Stimulated activated memory B cell treated with anti-CD40 and anti-IgM and Interleukin-4, amounts not matched to agents 10 μg/mL and 1 μg/mL and 100 μg/mL, for 72 hours (primary cell): ENCODE measurements at places on chromosomes 7 and 10.

GRCh38 chr7:19106241-19107080 is 11.0 kb downstream of the TWIST1 start:
- no peak for ATAC-seq

DNA sequence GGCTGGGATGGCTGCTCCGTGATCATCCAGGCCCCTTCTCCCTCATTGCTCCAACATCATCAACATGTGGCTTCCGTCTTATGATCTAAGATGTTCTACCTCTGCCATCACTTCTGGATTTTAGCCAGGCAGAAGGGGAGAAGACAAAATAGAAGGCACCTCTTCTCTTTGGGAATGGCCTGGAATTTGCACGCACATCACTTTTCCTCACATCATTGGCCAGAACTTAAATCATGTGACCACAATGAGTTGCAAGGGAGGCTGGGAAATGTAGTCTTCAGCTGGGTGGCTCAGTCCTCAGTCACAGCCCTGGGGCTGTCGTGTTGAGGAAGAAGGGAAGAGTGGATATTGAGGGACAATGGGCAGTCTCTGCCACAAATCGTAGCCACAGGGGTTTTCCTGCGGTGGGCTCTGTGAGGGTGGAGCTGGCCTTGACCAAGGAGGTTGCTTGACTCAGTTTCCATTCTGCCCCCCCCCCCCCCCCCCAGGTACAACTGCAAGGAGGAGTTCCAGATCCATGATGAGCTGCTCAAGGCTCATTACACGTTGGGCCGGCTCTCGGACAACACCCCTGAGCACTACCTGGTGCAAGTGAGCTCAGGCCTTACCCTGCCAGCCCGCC is 50.3 kb downstream of the PALD1 start:
- no peak for ATAC-seq

DNA sequence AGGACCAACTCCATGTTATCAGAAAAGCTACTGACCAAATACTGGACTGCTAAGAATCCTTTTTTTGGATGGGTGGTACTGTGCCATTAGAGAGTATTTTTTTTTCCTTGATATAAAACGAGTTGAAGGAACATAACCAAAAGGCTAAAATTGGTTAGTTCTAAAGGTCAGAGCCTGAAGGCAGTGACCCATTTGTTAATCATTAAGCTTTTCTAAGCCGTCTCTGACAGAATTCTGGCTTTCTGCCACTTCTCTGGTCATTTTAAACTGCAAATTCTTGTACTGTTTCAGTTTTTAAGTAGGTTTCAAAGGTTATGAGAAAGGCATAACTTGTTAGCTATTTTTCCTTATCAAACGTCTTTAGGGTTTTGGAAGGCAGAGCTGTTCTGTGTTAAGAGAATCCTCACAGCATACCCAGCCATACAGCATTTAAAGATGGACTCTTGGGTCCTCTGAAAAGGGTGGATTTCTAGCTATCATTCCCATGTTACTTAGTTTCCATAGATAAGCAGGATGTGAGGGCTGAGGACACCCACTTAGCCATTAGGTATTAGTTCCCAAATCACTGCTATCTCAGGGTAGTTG is 196.8 kb downstream of the RNLS start:
- peak; percentile 52 for ATAC-seq

- ATAC-seq, result no peak
Measured at GRCh38 chr7:47264021-47264651, 317.8 kb downstream of the TNS3 start.

- no peak for ATAC-seq
Measured at GRCh38 chr7:18191341-18191740, 163.7 kb upstream of the PRPS1L1 start.

DNA sequence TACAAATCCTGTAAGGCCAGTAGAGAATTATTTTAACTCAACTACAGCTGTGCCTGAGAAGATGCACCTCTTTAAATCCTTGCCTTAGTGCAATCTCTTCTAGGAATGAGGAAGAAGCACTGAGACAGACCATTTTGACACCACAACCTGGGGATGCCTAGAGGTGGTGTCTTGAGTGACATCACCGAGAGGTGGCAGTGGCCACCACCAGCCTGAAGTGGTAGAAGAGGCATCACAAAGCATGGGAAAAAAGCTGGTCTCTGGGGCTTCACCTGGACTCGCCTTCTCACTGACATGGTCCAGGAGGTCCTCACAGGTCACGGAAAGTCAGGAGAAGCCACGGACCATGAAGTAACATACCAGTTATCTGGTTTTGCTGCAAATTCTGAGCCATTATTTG is 99.2 kb upstream of the PDLIM1 start:
- ATAC-seq, result no peak

DNA sequence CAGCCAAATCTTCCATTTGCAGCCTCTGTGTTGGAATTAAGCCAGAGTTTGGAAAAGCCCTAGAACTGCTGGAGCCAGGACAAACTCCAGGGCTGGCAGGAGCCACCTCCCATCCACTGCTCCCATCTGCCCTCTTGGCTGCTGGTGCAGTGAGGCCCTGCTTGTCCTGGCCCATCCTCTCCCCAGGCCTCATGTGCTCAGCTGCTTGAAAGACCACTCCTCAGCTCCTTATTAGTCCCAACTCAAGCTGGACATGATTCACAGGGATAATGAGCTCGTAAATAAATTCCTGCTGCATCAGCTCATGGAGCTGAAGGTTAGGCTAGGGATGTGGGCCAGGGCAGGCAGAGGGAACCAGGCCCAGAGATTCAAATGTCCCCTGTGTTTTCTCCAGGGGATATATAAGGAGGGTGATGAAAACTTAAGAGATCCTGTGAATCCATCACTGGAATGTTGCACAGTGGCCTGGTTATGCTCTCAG is 282.8 kb downstream of the RPS24 start:
- ATAC-seq, result no peak

DNA sequence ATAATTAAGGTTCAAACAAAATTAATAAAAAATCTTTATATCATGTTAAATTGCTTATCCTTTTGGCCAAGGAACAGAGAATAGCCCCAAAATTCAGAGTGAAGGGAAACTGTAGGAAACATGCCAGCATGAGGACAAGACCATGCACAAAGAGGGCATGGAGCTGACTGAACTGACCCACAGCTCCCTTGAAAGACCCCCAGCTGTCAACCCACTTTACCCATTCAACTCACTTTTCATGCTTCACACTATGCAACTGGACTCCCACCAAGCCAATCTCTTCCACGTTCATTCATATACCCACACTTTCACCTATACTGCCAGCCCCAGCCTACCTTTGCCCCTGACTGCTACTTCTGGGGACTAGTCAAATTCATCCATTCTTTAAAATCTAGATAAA is 10.2 kb downstream of the FBXW4 start:
- ATAC-seq, result no peak

DNA sequence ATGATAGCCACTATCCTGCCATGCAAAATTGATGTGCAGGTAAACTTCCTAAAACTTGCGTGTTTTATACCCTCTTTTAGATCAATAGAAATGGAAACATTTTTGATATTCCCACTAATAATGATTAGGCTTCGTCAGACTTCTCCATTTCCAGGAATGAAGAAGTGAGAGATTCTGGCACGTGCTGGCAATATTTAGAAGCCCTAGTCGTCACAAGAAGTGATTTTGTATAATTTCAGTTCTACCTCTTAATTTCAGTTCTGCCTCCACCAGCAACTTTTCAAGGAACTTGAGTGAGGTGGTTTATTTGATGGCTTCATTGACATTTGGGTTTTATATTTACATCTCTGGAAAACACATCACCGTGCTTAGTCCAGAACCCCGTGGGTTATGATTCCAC is 61.9 kb downstream of the MRC1 start:
- no peak for ATAC-seq
